ENCODE measurements at places on chromosomes 3 and 15.

GRCh38 chr3:179811321-179812095 is 158.7 kb downstream of the USP13 start:
- peak; percentile 18 for DNase-seq

DNA sequence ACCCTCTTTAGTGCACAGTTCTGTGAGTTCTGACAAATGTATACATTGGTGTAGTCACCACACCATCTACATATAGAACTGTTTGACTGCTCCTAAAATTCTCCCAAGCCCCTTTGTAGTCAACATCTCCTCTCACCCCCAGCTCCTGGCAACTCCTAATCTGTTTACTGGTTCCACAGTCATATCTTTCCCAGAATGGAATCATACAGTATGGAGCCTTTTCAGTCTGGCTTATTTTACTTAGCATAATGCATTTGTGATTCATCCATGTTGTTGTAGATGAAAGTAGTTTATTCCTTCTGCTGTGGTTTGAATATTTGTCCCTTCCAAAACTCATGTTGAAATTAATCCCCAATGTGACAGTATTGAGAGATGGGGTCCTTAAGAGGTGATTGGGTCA is 41.6 kb upstream of the CCDC174 start:
- DNase-seq: no peak

- DNase-seq: no peak
Observed at GRCh38 chr3:141994856-141995255, 118.4 kb downstream of the ATP1B3 start.

DNA sequence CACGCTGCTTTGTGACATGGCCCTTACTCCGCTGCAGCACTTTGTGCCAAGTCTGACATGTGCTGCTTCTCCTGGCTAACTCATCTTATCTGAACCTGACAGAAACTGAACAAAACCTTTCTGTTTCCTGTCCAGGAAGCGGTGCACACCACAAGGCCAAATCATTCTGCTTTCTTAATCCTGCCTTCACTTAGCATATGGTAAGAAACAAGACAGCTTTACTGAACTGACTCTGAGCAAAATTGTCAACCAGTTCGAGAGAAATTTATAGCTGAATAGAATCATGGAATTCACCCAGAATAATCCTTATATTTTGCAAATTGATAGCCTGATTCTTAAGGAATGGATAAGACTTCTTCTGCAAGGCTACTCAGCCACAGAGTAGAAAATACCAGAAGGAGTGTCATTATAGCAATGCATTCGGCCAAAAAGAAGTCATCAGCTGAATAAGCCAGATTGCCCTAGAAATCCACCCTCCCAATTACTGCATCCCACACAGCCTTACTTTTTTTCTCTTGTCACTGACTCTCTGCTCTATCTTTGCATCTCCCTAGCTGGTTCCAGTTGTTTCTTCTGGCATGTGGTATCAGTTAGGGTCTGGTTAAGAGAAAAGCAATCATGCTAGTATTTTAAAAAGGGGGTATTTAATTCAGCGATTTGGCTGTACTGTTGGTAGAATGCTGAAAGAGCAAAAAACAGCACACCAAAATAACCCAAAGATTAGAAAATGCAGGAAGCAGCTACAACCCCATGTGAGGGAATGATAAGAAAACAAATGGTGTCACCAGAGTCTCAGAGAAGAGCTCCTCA is 41.6 kb upstream of the STRIT1 start:
- DNase-seq: no peak

- DNase-seq: no peak
Observed at GRCh38 chr3:69536306-69537020, 150.6 kb upstream of the FRMD4B start.

- DNase-seq: no peak
Observed at GRCh38 chr15:39584266-39584659, 3.4 kb downstream of the THBS1 start.

DNA sequence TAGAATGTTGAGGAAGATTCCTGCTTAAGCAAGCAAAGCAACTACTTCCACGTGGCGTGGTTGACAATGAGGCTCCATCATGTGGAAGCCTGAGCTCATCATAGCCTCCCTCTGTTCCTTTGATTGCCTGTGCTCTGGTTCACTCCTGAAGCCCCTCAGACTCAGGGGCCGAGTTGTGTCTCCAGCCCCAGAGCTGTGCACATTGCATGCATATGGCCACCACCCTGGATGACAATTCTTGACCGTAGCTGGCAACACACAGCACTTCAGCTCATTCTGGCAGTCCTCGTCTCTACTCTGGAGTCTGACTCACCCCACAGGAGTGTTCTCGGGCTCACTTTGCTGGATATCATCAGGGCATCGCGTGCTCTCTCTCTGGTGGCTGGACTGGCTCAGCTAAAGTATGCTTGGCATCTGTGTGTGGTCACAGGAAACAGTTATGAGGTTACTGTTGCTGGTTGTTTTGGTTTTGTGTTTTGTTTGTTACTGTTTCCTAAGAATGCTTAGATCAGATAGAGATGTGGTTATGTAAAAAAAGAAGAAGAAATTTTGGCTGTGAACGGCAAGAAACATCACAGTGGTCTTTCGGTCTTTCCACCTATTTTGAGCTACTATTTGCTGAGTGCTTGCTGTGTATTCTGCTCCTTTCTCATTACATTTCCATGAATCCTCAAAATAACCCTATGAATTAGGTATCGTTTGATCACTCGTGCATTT is 41.6 kb upstream of the MRPS22 start:
- DNase-seq: peak; percentile 81

DNA sequence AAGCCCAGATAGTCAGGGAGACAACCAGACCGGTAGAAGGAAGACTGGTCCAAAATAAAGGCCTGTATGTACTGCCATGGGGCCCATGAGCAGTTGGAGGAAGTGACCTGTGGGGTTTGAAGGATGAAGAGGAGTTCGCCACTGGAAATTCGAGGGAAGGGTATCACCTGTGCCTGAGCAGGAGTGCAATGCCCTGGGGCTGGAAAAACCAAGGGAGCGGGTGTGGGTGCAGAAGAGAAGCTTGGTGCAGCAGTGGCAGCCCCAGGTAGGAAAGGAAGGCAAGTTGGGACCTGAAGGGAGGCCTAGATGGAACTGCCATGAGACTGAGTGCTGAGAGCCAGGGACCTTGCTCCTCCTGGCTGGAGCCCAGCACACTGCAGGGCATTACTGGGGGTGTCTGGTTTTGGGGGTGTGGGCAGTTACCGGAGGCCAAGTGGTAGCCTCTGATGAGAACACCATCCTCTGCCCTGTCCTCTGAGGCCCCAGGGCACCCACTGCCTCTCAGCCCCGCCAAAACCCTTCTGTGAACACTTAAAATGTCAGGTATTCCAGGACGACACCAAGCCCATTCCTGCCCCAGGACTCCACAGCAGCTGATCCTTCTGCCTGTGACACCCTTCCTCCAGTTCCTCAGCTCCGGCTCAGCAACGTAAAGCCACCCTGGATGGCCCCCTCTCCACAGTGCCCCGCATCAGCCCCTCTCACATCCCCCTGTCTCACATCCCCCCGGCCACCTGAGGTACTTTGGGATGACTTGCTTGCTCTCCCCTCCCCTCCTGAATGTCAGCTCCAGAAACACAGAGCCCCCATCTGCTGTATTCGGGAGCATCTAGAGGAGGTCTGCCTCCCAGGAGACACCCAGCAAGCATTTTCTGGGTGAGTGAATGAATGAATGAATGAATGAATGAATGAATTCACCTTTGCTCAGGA is 42.9 kb downstream of the WNT7A start:
- no peak for DNase-seq

- no peak for DNase-seq
Observed at GRCh38 chr3:168990134-168990533, 673.4 kb downstream of the MECOM start.

DNA sequence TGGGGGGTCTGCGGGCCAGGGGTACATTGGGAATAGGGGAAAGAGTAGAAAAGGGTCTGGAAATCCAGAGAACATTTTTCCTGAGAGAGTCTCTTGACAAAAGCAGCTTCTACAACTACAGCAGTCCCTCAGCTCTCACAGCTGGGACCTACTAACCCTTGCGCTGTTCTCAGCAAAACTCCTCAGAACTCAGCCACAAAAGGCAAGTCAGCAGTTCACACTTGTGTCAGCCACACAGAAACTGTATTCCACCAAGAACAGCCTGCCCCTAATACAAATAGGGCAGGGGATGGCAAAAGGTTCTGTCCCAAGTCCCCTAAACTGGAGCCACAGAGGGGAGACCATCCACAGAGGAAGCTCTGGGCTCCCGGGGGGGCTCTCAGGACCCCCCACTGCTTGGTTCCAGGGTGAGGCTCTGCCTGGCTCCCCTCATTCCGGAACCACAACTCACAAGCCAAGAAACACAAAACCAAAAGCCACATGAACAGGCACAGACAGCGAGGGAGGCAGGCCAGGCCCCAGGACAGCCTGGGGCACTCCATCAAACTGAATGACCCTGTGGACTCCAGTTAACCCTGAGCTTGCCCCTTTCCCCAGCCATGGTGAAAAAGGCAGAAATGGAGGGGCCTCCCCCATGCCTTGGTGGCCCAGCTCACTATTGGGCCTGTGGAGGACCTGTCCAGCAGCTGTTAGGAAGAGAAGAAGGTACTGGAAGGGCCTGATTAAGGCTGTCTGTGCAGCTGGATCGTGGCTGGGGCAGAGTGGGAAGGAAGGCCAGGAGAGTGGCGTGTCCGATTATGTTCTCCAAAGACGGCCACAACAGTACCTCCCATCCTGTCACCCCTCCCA is 162.0 kb downstream of the CHSY1 start:
- DNase-seq: no peak

DNA sequence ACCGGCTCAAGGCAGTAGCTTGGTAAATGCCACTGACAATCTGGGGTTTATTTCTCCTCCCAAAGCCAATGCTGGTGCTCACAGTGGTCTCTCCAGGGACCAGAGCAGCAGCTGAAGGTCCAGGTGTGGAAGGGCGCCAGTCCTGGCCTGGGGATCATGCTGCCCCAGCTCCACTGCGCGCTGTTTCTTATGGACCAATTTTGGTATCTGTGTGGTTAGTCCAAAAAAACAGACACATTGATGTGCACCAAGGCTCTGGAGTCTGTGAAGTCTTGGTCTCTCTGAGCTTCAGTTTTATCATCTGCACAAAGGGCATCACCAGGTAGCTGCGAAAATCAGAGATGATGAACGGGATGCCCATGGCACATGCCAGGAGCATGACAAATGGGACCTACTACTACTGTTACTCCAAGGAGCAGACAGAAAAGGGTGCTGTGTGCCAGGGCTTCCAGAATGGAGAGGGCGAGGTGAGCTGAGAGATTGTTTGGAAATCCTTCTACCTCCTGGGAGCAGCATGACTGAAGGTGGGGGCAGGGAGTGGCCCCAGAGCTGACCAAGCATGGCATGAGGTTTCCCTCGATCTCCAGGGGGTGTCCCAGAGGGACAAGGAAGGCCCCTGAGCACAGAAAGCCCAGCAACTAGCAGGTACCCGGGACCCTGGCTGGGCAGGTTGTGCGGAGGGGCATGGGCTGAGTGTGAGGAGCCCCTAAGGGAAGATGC is 134.3 kb upstream of the PRR20G start:
- no peak for DNase-seq

- no peak for DNase-seq
Observed at GRCh38 chr15:99426431-99427105, 139.2 kb upstream of the MEF2A start.

DNA sequence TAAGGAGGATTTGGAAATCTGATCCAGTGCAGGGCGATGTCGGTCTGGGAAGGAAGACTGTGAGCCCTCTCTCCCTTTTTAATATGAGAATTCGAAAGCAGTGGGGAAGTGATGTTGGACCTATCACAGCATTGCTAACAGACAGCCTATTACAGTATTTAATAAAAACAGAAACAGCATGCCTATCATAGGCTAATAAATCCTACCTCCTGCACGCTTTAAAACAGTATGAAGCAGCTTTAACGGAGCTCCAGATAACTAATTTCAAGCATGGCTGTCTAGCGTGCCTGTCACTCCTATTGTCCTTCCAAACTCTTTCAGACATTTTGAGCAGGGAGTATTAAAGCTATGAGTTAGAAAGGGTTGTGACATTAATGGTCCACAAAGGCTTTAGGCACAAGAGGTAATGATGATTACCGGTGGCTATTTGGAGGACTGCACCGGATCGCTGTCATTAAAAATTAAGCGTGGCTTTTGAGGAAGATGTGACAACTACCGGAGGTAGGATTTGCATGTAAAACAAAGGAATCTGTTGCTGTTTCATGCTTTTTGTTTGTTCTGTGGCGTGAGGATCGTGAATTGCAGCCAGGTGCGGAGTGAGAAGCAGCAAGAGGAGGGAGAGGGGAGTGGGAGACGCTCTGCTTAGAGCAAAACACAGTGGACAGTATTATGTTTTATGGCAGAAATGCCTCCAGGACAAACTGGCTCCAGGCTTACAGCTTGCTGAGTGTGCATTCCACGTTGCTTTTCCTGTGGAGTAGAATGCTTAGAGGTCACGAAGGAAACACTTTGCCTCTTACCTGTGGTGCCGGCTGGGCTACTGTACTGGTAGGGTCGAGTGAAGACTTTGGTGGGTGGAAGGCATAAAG is at the start of gene KCNMB2:
Gene KCNMB2, plus strand, starts transcription at position 226 of the 869 bp plus-strand sequence.
- no peak for DNase-seq

DNA sequence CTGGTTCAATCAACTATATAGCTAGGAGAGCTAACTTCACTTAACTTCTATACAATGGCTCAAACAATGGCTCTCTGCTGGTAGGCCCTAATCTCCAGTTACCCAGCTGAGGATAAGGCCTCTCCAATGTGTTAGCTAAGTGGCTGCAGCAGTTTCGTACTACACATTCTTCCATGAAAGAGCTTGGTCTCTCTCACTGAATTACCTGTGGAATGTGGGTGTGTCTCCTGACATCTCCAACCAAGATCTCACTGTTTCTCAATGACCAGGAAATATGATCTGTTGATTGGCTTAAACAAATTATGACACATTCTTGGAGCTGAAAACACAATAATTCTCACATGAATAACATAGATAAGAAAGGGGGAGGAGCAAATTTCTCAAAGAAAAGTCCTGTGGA is 169.8 kb upstream of the ROBO1 start:
- no peak for DNase-seq

DNA sequence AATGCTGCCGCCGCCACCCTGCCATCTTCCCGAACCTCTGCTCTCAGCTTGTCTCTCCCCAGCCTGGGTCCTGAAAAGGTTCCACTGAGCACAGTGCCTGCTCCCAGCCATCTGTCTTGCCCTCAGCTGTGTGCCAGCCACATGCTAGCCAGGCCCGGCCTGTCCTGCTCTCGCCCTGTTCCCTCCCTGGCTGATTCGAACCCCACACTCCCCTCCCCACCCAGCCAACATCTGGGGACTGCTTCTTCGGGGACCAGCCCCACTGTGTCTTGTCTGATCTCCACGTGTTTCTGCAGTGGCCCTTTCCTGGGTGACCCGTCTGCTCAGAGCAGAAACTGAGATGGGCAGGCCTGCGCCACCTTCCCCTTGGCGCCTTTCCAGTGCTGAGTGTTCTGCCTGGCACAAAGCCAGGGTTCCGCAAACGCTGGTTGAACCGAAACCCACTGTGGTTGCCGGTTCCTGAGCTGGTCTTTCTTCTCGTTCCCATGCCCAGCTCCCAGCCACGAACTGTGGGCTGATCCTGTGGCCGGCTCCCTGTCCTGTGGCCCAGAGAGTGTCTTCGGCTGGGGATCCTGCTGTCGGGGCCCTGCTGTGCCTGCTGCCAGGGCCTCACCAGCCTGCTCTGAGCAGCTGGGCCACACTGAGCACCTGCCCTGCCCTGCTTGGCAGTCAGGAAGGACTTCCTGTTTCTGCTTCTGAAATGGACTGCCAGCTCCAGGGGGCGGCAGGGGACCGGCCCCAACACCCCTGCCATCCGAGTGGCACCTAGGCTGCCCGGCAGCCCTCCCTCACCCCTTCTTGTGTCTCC is 62.7 kb upstream of the KLF13 start:
- no peak for DNase-seq

All from T1000 (cell line).